Hindlimb muscle (tissue), 1 donor: ENCODE measurements at places on chromosomes 3 and 15.

DNA sequence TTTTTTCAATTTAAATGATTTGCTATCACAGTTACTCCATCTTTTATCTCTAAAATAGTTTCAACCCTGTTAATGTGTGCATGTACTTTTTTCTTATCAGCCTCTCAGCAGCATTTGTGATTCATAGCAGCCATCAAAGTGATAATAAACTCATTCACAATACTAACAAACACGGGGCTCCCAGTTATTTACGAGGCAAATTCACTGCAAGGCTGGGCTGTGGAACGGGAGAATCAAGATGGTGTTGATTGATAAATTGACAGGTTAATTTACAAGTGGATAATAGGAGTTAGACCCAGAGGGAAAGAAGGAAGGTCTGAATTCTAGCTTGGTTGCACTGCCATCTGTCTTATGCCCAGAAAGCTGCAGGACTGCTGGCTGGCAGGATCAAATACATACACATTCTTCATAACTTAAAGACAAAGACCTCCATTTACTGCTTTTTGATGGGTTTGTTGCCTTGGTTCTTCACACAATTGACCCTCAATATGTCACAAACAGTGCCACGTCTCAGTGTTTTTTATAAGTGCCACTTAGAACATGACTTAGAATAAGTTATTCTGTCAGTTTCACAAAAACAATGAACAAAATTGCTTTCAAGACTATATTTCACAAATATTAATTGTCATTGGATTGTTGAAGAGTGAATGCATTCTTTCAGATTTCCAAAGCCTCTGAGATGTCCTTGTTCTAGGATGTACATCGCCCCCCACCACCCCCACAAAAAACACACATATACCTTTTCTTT, 562.8 kb downstream of the NR2F2 start:
- DNase-seq: no peak

DNA sequence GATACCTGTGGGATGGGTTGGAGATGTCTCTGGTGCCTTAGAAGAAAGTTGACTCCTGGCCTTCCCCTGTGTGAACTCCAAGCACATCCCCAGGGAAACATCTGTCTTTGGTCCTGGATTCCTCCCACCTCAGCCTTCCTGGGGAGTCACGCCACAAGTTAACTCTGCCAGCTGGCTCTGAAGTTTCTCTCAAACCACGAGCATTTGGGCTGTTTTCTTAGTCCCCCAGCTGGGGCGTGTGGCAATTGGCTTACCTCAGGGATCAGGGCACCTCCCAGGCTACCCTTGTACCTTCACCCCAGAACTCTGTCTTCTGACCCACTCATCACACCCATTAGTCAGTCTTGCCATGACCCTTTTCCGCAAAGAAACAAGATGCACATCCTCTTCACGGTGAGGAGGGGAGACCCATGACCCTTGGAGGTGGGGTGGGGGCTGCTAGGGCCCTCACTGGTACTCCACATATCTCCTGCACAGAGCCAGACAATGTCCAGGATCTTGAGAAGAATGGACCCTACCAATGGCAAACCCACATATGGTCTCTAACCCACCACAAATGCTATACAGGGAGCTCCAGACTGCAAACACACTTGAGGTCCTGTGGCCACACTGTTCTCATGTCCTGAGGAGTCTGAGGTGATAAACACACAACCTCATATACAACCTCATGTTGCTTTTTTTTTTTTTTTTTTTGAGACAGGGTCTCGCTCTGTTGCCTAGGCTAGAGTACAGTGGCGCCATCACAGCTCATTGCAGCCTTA, 3.9 kb downstream of the NEIL1 start:
- DNase-seq: no peak

DNA sequence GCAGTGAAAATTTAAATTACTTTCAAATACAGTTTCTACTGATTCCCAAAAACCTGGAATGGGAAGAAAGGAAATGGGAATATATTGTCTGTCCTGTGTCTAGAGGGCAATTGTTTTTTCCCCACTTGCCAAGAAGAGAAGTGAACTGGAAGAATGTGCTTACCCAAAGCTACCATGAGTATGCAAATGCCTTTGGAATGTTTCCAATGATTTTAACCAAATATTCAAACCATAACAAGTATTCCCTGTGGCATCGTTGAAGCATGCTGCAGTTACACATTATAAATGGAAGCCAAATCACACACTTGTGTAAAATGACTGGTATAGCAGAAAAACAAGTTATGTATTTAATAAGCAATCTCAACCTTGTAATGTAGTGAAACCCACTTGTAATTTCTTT, 368.2 kb downstream of the GBE1 start:
- no peak for DNase-seq

GRCh38 chr3:190608850-190609589, 95.1 kb downstream of the IL1RAP start:
- no peak for DNase-seq

DNA sequence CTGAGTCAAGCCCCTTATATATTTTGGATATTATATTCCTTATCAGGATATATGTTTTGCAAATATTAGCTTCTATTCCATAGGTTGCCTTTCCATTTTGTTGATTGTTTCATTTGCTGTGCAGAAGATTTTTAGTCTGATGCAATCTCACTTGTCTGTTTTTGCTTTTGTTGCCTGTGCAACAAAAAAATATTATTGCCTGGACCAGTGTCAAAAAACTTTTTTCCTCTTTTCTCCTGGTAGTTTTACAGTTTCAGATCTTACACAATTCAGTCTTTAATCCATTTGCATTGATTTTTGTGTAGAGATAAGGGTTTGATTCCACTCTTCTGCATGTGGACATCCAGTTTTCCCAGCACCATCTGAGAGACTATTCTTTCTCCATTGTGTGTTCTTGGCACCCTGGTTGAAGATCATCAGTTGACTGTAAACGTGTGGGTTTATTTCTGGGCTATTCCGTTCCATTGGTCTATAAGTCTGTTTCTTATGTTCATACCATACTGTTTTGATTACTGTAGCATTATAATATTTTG, 228.9 kb upstream of the NR2E3 start:
- DNase-seq: no peak

GRCh38 chr15:38961931-38962330, 397.3 kb upstream of the RASGRP1 start:
- DNase-seq: peak; percentile 53
